A673 (cell line): ENCODE measurements at places on chromosomes 1 and 21.

DNA sequence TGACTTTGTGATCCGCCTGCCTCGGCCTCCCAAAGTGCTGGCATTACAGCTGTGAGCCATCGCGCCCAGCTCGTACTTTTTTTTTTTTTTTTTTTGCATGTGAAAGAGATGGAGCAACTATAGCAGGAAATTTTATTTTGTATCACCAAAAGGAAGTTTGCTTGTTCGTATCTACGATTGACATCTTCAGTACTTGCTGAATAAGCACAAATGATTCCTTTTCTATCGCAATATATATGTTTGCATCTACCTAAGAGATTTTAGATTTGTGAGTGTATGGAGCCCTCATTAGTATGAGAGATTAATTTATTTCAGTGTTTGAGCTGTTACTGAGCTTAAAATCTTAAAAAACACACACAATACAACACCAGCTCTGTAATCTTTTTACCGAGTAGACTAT lies 143.1 kb downstream of the NFIA start:
- no peak for DNase-seq

DNA sequence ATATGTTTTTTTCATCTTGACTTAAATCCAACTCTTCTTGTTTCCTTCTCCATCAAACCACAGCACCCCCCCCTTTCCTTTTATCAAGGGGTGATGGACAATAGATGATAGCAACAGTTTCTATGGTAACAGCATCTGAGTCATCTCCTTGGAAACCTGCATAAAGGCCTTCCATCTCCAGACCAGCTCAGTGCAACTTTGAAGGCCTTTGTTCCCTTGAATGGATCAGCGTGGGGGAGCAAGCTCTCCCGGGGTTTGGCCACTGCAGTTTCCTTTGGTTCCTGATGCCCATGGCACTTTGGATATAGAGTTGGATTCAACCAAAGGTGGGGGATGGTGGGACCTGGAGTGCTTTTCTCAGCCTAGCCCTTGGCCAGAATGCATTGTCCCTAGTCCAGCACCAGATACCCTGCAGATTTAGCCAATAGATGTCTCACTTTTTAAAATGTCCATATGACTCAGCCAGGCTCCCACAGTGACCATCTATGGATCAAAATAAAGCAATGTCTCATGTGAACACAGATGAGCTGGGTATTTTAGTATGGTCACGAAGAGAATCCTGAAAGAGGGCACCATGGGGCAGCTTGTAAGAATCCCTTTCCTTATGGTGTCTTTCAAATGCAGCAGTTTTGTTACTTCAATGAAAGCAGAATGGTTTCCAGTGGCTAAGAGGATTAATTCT lies 127.7 kb downstream of the SPATA46 start:
- no peak for DNase-seq

DNA sequence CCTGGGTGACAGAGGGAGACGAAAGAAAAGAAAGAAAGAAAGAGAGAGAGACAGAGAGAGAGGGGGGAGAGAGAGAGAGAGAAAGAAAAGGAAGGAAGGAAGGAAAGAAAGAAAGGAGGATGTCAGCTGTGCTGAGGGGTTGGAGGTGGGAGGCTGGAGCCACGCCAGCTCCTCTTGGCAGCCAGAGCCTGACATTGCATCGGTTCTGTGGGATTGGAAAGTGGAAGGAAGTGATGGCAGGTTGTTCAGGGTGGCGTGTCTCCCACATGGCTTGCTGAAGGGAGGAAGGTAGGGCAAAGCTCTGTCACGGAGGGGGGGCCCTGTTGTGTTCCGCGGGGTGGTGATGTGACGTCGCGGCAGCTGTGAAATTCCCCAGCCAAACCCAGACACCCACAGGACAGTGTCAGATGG lies 30.7 kb downstream of the EIF2D start:
- DNase-seq = no peak

GRCh38 chr1:227378871-227379554 lies 60.7 kb upstream of the CDC42BPA start:
- no peak for DNase-seq

GRCh38 chr1:23475641-23476040 lies 8.3 kb downstream of the ASAP3 start:
- DNase-seq = no peak

DNA sequence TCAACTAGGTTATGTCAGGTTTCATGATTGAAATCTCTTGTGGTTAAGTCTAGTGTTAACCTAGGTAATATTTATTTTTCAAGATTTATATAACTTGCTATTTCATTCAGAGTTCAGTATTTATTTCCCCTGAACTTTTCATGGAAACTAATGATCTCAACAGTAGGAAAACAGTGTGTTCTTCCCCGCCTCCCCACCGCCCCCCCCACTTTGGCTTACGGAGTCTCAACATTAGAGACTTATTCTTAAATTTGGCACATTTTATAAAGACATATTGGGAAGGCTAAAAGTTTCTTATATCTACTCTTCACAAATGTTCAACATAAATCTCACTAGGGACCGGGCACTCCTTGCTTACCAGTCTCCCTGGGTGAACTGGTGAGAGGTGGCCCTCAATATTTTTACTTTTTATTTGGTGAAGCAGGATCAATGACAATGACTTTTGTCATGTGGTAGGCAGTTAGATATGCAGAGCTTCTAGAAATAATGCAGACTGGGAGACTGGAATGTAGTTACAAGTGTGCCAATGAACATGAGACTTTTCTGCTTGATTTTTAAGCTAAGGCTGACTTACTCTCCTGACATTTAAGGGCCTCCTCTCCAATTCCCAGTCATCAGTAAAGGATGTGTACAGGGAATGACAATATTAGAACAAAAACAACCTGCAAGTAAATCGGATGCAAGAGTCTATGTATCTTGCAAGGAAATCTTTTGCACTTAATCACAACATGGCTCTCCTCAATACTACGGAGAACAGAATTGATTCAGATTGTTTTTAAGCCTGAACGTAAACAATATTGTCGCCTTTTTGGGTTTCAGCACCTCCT lies 1.7 kb upstream of the MAN1A2 start:
- no peak for DNase-seq

DNA sequence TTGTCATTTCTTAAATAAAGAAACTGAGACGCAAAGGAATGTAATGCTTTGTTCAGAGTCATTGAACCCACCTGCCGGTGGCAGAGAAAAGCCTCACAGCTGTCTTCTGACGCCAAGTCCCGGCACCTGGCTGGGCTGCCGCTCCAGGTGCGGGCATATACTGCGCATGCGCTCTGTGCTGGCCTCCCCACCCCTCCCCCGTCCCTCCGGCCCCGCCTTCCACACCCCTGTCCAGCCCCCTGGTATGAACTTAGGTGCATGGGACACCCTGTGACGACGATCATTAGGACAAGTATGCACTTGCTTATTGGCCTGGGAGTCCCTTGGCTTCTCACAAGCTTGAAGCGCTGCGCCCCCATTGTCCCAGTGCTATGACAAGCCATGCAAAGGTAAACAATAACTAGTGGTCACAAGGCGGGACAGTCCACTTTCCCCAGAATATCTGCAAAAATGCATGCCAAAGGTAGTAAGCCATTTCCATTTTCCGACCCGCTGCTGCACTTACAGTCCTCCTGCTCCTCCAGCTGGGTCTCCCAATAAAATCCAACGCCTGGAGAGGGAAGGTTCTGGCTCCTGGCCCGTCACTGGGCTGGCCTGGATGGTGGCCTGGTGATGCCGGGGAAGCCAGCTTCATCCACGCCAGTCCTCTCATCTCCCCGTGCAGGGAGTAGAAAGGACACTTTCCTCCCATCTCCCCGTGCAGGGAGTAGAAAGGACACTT lies 100.4 kb downstream of the PSMG1 start:
- DNase-seq = no peak

DNA sequence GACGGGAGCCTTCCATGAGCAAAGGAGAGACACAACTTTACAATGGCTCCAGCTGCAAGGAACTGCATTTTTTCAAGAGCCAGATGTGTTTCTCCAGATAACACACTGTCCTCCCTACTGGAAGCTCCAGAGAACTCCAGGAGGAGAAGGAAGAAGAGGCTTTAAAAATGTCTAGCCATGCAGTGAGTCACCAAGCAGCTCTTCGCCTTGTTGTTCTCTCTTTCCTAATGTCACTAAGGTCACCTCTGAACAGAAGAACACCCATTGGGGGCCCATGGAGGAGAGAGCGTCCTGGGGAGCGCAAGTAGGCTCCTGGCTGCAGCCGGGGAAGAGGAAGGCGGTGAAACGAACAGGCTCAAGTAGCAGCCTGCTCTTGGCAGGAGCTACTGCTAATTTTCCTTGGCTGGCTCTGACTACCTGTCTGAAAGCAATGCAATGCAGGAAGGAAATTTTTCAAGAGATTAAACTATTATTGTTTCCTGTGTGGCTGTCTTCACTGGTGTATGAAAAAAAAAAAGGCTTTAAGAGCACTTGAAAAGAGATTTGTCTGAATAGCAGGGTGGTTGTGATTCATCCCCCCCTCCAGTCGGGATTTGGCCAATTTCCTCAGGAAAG lies 321.9 kb downstream of the SETD4 start:
- DNase-seq = peak; percentile 94

- peak; percentile 36 for DNase-seq
These were observed 249.2 kb downstream of the MATN1 start for GRCh38 chr1:30473922-30474817.

- DNase-seq = no peak
These were observed 4.0 kb upstream of the PDE9A start for GRCh38 chr21:42649122-42650032.

DNA sequence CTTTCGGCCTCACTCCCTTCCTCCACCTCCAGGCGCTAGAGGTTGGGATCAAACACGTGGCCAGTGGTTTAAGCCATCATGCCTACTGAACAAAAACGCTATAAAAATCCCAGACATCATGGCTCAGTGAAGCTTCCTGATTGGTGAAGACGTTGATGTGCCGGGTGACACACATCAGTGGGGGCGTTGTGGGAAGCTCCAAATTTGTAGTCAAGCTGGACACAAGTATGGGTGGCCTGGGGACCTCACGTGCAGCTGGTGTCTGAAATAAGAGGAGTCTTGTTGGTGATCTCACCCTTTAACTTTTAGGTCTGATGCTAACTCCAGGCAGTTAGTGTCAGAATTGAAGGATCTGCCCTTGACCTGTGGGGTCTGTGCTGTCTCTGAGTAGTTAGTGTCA lies 6.7 kb downstream of the CFAP298 start:
- no peak for DNase-seq

GRCh38 chr1:17409391-17409811 lies 30.1 kb downstream of the RCC2 start:
- no peak for DNase-seq

DNA sequence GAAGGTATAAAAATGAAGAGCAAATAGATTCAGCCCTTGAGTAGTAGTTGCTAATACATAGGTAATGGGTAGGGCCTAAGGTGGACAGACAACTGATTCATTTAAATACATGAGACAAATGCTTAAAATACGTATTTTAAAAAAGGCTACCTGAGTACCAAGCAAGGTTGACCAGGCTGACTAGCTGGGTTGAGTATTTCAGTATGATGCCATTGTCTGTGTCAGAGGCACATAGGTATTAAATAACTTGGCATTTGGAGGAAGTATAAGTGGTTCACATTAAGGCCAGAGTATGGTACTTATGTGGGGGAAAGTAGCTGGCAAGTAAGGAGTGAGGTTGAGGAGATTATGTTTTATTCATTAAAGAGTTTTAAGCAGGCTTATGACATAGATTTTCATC lies 19.4 kb downstream of the NEK7 start:
- DNase-seq = no peak

DNA sequence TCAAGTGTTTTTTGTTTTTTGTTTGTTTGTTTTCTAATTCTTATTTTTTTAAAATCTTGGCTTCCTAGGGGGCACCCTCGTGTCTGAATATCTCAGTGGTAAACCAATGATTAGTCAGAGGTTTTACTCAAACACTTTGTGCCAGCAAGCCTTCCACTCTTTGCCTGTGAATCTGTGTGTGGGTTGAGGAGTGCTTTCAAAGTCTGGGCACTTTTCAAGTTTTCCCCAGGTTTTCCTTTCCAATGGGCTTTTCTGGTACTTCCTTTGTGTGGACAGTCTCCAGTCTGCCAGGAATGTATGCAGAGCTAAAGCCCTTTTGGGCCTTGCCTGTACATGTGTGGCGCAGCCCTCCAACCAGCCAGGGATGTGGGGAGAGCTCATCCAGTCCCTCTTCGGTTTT lies 9.7 kb upstream of the PPIE start:
- DNase-seq = no peak

DNA sequence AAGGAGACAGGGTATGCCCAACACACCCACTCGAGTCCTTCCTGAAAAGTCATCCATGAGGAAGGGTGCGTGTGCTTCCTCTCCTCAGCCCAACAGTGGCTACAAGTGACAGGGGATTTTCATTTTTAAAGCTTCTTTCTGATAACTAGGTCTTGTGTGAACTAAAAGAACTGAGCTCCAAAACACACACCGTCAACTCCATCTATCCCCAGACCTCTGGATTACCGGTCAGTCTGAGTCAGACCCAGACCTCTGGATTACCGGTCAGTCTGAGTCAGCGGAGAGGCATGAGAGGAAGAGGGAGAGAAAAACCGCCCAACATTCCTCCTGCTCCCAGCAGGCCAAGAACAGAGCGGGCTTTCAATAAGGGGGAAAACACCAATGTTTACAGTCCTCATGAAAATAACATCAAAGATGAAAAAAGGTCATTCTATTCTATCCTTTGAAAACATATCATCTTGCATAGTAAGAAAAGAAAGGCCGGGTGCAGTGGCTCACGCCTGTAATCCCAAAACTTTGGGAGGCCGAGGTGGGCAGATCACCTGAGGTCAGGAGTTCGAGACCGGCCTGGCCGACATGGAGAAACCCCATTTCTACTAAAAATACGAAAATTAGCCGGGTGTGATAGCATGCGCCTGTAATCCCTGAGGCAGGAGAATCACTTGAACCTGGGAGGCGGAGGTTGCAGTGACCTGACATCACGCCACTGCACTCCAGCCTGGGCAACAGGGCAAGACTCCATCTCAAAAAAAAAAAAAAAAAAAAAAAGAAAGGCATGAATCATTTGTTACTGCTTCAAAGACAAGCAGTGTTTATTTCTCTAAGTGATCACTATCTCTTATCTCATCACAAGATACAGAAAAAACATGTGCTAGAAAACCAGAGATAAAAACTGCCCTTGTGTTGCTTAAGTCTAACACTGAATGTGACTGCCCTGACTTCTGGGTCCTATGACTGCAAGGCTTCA lies 3.4 kb downstream of the PTTG1IP start:
- no peak for DNase-seq

DNA sequence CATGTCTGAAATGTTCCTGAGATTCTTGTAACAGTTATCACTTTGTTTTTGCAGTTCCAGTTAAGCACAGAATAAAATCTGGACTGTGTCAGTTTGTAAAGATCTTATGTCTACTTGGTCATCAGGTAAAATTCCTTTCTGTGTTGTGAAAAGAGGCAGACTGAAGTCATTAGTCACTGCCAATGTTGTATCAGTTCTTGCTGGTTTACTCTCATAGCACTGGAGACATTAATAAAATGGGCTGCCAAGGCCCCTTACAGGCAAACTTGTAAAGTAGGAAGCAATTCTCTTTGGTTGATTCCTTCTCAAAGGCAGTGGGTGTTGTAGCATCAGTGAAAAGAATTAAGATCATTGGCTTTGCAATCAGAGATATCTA lies 61.4 kb upstream of the ST6GALNAC3 start:
- DNase-seq = no peak

- DNase-seq = no peak
These were observed 47.6 kb downstream of the ADARB1 start for GRCh38 chr21:45122030-45122429.
